ENCODE measurements at places on chromosomes 6 and 20. TPM values are rescaled to one million over a fixed set of nuclear protein-coding genes. Genes with fewer than 3 reads are reported as not detected.

FNDC11 gene
- 0.40 TPM for total RNA-seq

DPM1 gene
- 91.2 TPM for total RNA-seq

ENPP4 gene
- 17.0 TPM for total RNA-seq

ENPP5 gene
- total RNA-seq: not detected

Data from thoracic aorta endothelial cell (primary cell).